SK-N-SH treated with all-trans-retinoic acid at 6 μM for 48 hours (cell line): ENCODE measurements at places on chromosomes 3 and 15.

GRCh38 chr3:100725935-100726513, 16.7 kb downstream of the TFG start:
- ATAC-seq: no peak

DNA sequence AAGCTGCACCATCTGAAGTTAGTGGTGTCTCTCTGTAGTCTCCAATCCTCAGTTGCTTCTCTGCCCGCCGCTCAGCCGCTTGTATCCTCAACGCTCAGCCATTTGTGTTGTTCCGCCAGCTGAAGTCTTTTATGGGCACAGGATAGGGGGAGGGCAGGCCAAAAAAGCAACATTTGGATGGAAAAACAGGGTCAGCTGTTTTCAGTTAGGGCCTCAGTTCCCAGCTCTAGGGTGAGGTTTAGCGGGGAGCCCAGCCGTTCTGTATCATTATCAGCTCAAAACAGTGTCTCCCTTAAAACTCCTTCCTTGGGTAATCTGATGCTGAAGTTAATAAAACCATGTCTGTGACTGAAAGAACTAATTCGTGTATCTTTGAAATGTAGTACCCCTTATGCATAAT, 329.5 kb upstream of the AZI2 start:
- no peak for ATAC-seq

DNA sequence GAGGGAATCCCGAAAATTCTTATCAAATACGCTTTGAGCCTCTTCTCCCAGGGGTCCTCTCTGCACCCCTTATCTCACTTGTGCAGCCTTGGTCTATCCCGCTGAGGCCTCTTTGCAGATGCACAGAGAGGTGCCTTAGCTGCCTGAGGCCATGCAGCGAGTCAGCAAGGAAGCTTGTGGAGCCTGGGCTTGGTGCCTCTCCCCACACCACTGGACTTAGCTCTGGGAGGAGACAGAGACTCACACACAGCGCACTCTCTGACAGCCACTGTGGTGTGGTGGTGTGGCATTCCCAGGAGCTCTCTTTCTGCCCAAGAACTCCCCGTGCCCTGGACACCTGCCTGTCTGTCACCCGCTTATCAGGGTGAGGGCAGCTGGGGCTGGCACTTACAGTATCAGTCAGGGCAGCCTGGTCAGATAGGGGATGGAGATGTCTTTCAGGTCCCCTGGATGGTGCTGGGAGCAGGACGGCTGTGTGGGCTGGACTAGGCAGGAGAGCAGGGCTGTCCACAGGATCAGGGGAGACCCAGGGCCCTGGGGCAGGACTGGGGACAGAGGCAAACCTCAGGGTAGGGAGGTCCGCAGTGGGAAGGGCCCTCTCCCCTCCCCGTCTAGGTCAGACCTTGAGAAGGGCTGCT, 10.2 kb upstream of the LINGO1 start:
- ATAC-seq: peak; percentile 21; the same call in 1 of the 3 replicates

DNA sequence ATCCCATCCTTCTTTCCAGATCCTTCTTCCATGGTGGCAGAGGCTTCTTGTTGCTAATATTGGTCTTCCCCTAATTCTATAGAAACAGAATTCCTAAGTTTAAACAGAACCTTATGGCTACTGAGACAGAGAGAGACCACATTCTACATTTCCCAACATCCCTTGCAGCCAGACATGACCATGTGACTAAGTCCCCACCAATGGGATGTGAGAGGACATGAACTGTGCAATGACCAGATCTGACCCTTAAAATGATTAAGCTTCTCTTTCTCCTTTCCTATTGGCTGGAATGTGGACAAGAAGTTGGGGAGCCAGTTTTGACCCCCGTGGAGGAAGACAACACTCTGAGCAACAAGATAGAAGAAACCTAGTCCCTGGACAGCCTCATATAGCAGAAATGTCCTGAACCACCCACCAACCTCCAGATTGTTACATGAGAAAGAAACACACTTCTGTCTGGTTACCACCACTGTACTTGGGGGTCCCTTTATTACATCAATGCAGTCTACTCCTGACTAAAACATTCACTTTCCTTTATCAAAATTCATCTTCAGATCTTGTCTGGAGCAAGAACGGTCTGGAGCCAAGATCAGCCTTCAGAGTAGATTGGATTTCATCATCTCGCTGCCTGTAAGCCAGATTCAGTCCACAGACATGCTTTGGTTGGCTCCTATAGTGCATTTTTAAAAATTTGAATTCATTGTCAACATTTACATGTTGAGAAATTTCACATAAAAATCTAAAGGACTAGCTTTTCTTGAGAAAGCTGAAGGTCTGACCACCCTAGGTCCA, 183.9 kb downstream of the SHQ1 start:
- ATAC-seq: no peak

GRCh38 chr3:152656972-152657355, 178.0 kb upstream of the P2RY1 start:
- no peak for ATAC-seq

DNA sequence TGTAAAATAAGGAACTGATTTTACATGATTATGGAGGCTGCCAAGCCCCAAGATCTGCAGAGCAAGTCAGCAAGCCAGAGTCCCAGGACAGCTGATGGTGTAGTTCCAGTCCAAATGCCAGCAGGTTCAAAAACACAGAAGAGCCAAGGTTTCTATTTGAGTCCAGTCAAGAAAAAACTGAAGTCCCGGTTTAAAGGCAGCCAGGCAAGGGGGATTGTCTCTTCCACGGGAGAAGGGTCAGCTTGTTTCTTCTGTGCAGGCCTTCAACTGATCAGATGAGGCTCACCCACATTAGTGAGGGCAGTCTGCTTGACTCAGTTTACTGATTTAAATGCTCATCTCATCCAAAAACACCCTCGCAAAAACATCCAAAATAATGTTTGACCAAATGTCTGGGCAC, 246.2 kb downstream of the PLCL2 start:
- no peak for ATAC-seq

GRCh38 chr3:52333869-52334557, 17.9 kb downstream of the DNAH1 start:
- no peak for ATAC-seq

- no peak for ATAC-seq
Observed at GRCh38 chr3:171977441-171977840, 61.9 kb upstream of the FNDC3B start.

- no peak for ATAC-seq
Observed at GRCh38 chr15:73867426-73867825, 5.9 kb upstream of the TBC1D21 start.

DNA sequence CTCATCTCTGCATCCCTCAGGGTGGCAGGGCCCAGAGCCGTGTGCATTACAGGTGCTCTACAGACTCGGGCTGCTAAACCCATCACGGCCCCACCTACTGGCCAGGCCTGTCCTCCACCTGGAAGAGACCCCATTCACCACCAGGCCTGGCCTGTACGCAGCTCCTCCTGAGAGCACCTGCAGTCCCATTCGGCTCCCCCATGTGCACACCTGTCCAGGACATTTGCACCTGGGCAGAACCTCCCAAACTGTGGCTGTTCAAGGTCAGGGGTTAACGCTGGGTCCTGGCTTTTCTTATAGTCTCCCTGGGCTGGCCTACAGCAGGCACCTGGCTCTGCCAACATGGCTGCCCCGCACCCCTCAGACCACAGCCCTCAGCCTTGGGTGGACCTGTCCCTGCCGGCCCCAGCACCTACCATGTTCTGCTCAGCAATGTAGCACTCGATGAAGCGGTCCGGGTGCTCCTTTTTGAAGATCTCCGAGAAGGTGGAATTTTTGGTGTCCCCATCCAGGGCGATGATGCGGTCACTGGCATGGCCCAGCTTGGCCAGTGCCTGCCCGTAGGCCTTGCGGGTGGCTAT, 25.7 kb downstream of the TKT start:
- no peak for ATAC-seq

DNA sequence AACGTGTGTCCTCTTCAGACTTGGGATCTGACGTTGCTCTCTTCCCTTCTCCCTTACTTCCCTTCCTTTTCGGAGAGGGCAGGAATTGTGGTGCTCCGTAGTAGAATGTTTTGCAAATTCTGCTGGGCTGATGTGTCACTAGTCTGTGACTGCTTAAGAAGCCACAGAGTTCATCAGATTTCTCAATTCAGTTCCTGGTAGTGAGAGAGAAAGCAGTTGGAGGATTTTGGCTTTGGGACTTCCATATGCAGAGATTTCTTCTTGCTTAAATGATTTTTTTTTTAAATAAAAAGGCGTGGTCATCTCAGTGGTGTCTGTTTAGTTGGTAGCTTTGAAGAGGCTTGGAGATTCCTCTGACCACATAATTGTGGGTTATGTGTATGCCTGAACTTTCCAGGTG, 10.1 kb downstream of the CEMIP start:
- no peak for ATAC-seq

DNA sequence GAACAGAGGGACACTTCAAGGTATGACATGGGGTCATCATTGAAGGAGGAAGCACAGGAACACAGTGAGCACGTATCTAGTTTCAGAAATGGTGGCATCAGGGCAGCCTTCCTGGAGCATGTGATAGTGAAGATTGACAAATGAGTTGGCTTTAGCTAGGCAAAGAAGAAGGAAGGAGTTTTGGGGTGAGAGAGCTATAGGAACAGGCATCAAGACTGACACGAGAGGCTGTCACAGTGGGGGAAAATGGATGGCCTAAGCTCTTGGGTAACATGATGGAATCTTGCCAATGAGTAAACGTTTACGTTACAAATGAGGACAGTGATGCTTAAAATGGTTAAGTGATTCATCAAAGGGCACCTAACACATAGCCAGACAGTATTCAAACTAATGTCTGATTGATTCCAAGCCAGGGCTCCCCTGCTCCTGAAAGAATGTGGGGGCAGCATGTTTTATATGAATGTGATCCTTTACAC, 23.1 kb upstream of the GPR171 start:
- ATAC-seq: no peak; the same call in 2 of the 3 replicates

DNA sequence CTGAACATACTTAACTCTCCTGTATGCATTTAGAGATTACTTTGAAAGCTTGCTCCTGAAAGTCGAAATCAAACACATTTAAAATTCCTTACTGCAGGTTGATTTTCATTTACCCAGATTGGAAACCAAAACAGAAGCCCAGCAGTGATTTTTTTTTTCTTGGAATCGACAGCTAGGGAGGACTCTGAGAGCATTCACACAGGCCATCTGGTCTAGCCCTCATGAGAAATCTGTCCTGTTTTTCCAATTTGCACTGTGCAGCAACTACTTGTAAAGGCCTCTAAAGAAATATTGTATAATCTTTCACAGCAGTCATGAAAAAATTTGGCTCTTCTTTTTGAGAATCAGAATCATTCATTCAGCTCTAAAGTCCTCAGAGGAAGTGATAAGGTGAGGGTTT, 179.2 kb downstream of the KCNAB1 start:
- ATAC-seq: no peak

GRCh38 chr3:168807448-168807847, 711.7 kb upstream of the GOLIM4 start:
- ATAC-seq: no peak

- ATAC-seq: peak; percentile 58
Observed at GRCh38 chr15:59200560-59200959, 6.1 kb upstream of the LDHAL6B start.

DNA sequence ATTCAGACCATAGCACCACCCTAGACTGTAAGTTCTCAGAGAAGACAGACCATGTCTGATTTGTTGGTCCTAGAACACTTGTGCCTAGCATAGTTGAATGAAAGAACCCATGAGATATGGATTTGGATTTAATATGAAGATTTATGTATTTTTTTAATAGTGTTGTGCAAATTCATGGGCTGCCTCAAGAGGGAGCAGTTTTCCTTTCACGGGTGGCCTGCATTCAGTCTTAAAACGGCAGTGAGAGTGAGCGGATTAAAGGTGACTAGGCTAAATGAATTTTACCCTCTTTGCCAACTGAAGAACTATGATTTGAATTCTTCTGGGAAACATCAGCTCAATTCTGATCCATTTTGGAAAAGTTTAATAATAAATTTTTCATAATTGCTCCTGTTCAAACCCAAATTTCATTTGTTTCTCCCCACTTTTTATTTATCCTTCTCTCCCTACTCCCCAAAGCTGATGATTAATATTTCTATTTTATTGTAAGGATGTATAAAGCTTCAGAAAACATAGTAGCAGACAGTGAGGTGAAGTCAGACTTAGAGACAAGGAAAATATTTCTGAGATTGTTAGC, 67.3 kb downstream of the MORC1 start:
- peak; percentile 59; the same call in 2 of the 3 replicates for ATAC-seq

- ATAC-seq: no peak
Observed at GRCh38 chr3:187777331-187777941, 32.2 kb upstream of the BCL6 start.

GRCh38 chr3:56680054-56680580, 2.9 kb downstream of the TASOR start:
- no peak for ATAC-seq

DNA sequence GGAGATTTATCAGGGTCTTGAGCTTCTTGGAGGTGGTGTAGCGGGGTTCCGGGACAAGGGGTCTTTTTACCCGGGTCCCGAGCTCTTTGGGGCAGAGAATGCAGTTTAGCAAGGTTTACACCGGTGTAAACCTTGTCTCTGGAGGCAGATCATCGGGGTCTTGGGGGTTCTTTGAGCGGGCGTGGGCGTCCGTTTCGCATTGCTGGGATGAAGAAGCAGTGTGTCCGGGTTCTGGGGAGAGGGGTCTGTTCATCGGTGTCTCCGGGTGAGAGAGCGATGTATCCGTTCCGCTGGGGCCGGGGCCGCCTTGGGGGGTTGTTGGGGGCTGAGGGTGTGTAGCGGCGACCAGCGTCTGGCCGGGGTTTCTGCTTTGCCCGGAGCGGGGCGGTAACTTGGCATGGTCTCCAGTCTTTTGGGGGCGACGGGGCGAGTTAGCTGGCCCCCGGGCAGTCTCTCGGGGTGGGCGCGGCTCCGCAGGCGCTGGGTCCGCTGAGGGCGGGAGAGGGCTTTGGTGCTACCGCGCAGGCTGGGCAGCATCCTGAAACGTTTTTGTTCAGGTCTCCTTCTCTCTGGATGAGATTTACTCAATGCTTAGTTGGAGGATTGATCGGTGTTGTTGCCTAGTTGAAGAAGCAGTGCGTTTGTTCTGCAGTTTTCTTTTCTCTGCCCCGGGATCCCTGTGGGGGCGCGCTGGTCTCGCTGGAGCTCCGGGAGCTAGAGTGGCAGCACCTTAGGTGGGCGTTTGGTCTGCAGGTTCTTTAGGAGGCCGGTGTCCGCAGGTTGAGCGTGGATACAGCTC, 843 bp downstream of the GLCE start:
- ATAC-seq: peak; percentile 60

DNA sequence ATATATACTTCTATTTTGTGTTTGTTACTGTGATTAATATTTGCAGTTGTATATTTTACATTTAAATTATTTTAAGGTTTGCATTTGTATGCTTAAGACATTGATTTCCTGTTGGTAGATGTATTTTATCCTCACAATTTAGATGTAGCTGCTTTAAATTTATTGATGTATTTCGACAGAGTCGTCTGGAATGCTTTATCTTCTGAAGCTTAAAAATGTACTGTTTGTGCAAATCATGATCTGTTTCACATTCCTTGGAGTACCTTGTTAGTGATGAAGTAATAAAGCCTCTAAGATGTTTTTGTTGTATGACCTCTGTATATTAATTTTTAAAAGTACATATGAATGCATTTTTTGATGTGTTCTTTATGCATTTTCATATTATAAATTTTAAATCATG, 1.9 kb downstream of the CHD2 start:
- no peak for ATAC-seq

- ATAC-seq: no peak
Observed at GRCh38 chr15:81111018-81111417, 23.1 kb upstream of the CFAP161 start.
